Cerebellar nuclear complex (tissue), 1 donor: ENCODE measurements at places on chromosomes 7 and 10.

DNA sequence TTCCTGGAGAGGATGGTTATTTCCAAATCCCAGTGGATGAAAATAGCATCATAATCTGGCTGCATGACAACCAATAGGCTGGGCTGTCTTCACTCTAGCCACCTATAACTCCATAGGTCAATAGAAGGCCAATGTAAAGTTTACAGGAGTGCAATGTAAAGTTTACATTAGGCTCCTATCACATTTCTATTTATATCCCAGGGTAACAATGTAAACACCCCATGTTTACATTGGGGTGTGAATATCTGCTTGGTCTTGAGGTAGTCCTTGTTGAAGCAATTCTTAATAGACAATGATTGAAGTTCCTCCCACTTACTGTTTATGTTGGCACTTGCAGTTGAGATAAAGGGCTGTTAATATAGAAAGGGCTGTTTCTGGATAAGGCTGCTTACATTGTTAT is 21.5 kb downstream of the CH25H start:
- no peak for DNase-seq

GRCh38 chr7:30276203-30276900 is 8.0 kb upstream of the ZNRF2 start:
- no peak for DNase-seq

DNA sequence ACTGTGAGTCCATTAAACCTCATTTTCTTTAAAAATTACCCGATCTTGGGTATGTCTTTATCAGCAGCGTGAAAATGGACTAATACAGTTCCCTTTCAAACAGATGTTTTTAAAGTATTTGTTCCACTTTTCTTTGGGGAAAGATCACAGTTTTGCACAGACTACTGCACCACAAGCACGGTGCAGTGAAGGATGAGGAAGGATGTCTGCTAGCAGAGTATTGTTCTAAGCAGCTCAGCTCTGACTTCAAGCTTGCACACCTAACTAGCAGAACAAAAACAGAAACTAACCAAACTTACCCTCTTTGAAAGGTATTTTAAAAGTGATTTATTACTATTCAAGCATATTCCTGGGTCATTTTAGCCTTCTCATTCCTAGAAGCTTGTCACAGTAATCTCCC is 20.0 kb downstream of the THNSL1 start:
- DNase-seq: no peak

DNA sequence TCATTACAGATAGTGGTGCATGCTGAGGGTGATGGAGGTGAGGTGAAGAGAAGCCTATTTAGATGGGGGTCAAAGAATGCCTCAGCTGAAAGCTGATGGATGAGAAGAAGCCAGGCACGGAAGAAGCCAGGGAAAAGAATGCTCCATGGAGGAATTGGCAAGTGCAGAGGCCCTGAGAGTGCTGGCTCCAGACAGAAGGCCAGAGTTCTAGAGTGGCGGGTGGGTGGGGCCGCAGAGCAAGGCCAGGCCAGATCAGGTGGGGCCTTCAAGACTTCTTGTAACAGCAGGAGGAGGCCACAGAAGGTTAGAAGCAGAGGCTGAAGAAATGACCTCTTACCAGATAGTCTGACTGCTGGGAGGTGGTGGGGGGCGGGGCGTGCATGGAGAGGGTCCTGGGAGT is 7.3 kb downstream of the EEPD1 start:
- no peak for DNase-seq

DNA sequence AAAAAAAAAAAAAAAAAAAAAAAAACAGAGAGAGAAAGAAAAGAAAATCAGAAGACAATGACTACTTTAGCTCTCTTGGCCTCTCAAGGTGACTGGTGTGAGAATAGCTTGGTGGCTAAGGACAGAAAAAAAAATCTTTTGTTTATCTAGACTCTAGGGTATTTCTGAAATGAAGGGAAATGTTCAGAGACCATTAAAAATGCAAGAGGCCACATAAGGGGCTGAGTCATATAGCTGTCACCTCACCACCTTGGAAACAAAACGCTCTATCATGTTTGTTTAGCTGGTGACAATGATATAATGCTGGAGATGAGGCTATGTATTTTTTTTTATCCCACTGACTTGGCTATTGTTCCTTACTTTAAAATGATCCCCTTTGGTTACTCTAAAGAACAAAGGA is 287.0 kb upstream of the CDC14C start:
- DNase-seq: no peak

- no peak for DNase-seq
Observed at GRCh38 chr7:129376076-129376777, 58.0 kb upstream of the STRIP2 start.

DNA sequence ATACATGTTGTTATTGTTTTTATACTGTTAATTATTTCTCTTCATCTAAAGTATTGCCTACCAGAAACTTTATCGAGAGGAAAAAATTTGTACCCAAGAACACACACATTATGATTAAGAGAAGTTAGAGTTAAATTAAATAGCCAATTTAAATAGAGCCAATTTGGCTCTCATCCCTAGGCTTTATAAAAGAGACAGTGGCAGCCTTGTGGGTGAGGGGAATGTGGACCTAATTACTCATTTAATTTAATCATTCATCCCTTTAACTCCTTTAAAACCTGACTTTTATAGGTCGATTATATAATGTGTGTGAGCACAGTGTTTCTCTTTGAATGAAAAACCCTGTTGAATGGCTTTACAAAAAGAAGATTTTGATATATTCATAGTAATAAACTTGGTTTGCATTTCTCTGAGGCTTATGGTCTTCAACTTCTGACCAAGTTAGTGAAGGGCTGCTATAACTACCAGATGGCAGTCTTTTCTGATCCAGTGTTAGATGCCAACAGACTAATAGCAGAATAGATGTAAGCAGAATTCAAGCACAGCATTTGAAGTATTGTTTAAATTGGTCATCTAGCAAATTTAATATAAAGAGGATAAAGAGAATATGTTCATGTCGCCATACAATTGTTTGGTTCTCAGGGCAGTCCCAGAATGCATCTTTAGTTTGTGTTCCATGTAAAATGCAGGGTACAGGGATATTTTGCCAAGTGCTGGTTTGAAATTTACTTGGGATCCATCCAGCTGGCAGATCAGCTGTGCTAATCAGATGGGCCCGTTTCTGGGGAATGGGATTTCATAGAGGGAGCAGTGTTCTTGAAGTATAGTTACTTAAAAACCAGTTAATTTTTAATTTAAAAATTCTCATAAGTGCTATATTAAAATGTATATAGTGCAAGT is 25.3 kb downstream of the ADD3 start:
- DNase-seq: no peak

DNA sequence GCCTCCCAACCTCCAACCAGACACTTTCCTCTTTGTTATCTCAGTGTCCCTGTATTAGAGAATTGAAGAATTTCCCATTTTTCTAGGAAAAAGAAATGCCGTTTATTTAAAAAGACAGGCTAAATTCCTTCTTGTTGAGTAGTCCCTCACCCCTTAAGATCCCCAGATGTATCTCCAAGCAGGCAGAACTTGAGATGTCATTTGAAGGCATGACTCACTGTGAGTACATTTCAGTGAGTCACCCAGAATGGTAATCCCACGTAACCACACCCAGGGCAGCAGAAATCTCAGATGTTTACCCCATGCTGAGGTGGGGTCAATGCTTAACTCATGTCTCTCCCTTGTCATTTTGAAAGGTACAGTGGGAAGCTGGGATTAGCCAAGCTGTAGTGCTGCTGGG is 4.4 kb downstream of the ZNF655 start:
- DNase-seq: no peak

DNA sequence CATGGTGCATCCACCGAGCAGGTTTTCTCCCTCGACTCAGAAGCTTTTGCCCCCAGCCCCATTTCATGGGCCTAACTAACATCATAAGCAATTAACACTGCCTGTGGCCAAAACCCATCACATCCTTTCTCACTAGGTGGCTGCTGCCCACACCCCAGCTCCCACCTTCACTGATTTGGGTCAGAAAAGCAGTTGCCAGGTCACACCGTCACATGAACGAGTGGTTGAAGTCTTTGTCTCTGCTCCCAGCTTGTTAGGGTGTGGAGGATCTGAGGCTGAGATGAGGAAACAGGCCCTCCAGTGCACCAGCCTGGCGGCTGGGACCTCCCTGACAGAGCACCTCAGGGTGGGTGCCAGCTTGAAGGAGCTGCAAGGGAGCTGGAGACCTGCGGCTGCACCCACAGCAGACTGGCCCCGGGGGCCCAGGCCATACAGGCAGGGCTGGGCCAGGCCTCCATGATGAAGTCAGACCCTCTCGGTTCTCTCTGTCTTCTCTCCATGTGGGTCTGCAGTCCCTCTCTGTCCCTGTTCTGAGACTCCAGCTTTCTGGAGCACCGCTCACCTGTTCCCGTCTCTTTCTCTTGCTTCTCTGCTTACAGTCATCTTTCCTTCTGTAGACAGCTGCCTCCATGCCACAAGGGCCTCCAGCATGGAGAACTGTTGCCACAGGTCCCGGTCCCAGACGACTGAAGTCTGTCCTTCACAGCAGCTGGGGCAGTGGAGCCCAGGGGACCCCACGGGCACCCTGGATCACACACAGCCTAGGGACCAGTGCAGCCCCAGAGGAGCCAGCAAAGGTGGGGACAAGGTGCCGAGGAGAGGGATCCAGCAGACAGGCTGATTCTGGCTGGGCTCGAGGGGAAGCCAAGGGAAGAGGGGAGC is 13.8 kb upstream of the INPP5A start:
- no peak for DNase-seq

DNA sequence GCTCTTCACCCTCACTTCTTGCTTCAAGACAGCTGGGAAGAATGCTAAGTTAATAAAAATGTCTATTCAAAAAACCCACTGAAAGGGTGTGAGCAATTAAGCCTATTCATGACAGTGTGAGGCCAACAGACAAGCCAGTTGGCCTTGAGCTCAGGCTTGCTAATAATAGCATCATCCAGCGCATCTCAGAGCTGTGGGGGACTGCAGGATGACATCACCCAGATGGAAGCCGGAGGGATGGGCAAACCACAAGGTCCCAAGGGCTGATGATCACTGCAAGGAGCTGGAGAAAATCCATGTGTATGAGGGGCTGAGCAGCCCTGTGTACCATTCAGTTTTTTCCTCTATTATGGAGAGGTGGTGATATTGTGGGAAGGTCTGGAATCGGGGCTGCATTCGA is 770.4 kb downstream of the TNS3 start:
- DNase-seq: no peak

- no peak for DNase-seq
Observed at GRCh38 chr7:75969182-75969581, 25.2 kb downstream of the TMEM120A start.

- no peak for DNase-seq
Observed at GRCh38 chr7:117015258-117016184, 62.2 kb downstream of the ST7 start.

DNA sequence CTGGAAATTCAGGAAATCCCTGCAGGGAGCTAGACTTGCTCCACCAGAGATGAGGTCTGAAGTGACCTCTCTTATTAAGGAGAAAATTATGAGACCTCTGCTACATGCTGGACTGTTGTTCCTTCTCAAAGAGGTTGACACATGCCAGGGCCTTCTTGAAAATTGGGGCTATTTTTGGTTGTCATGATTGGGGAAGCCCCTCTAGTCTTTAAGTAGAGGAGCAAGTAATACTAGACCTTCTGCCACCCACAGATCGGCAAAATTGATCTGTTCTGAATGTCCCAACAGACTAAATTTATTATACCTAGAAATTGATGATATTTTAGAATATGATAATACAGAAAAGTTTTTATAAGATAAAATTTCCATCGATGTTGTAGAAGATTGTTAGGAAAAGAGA is 160.8 kb upstream of the GRB10 start:
- no peak for DNase-seq

DNA sequence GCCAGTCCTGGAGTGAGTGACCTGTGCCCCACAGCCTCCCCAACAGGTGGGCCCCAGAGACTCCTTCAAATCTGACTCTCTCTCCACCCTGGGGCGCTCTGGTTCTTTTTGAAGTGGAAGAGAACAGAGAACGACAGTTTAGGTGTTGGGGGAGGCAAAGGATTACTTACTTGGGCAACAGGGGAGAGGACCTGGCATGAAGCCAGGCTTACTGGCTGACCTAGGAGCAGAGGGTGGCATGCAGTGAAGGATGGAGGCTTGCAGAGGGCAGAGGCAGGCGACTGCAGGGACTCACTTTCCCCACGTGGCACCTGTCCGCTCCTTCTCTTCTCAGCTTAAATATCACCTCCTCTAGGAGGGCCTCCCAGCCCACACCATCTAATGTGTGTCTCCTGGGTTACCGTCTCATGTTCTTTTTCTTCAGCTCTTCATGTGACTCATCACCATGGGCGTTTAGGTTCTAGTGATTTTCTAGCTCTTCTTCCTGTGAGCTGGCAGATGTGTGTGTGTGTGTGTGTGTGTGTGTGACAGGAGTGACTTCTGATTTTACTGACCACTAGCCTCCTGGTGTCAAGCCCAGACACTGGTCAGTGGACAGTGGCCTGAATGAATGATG is 15.5 kb downstream of the LZTS2 start:
- DNase-seq: no peak

- DNase-seq: no peak
Observed at GRCh38 chr7:31059551-31059950, 7.4 kb downstream of the ADCYAP1R1 start.

GRCh38 chr7:10106609-10107008 is 867.1 kb upstream of the PHF14 start:
- DNase-seq: no peak

DNA sequence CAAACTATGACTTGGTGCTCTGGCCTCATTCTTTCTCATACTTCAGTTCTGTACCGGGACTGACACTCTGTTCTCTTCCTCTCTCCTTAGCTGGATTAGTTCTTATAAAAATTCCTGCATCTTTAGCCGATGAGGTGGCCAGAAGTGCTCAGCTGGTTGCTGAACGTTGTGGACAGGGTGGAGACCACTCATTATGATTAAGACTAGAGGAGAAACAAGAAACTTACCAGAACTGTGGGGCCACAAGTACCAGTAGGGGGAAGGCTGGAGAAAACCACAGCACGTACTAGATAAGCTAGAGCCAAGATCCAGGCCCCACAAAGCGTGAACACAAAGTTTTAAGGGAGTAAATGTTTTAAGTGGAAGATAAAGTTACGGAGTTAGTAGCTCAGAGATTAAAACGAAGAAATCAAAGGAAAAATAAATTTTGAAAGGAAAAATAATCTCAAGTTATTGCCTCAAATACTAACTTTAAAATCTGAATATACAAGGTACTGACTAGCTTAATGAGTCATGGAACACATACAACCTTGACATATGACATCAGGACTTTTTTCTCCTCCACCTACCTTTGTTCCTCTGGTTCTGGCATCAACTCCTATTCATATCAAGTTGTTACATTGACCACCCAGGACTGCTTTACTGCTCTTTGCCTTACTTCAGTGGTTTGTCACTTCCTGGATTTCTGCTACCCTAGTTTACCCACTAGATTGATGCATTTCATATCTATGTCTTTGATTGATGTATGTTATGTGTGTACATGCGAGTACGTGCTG is 469.0 kb downstream of the TFEC start:
- DNase-seq: no peak

DNA sequence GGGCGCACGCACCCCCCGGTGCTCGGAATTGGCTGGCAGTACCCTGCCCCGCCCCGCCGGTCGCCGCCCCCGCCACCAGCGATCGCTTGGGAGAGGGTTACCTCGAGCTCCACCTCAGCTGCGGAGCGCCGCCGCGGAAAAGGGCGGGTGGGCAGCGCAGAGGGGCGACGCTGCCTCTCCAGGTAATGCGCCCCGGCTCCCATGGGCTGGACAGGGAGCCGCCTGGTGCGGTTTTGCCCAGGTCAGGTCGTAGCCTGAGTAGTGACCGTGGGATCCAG is 1.3 kb downstream of the PFKFB3 start:
- no peak for DNase-seq
